Activated T-cell treated with anti-CD3 and anti-CD28 coated beads for 4 hours (primary cell): ENCODE measurements at places on chromosomes 1 and 21.
A peak's percentile ranks its signal among the peaks of the same experiment; 100 is the strongest.

DNA sequence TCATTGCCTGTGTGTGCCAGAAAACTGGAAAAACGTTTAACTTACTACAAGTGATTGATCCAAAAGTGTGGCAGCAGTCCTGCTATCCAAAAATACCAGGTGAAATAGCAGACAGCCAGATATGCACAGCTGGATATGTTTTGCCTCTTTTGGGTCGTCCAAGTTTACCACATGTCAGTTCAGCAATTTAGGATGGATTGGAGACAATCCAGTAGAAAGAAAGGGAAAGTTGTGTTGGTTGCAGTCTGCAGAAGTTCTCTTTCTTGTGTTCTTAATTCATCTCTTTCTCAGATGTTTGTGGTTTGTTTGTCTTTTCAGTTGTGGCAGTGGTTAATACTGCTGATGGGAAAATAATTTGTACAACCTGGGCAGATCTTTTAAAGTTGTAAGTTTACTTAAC, 645.0 kb downstream of the PTPRC start:
- no peak for DNase-seq

DNA sequence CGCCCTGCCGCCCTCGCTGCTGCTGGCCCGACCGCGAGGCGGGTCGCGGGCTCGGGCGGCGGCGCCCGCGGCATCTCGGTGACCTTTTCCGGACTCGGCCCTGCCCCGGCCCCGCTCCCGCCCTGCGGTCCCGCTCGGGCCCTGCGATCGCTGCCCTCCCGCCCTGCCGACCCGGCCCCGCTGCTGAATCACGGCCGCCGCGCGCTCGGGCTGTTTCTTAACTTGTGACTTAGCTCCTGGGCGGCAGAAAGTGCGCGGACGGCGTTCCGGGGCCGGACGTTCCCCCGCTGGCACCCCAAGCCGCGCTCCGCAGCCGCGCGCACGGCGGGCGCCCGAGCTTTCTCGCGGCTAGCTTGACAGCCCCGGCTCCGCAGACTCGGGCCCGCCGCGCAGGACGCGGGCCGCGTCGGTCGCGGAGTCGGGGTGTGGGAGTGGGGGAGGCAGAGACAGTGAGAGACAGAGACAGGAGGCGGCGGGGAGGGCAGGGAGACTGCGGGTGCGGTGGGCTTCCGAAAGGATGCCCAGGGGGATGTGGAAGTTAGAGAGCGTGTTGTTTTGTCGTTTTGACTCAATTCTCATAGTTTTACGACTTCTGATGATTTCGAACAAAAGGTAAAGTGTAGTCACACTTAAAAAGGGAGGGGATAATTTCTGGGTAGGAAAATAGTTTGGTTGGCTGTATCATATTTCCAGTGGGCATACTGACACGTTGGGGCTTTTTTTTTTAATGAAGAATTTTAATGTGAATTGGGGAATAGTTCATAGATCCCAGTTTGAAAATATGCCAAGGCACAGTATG, 49.8 kb downstream of the PRDM2 start:
- peak; percentile 15 for DNase-seq

DNA sequence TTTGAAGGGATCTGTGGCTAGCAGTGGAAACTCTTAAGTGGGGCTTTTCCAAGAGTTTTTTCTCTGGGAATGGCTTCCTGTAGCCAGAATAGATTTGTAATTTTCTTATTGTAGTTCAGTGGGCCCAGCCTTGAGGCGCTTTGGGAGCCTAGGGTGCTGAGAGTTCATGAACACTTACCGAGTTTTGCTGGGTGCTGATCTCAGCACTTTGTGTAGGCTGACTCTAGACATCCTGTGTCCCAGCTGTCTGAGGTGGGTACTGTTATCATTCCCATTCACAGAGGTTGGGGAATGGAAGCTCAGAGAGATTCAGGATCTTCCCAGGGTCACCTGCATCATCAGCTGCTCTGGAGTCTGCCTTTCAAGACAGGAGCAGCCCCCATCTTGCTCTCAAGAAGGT, 7.0 kb downstream of the PPFIA4 start:
- no peak for DNase-seq

DNA sequence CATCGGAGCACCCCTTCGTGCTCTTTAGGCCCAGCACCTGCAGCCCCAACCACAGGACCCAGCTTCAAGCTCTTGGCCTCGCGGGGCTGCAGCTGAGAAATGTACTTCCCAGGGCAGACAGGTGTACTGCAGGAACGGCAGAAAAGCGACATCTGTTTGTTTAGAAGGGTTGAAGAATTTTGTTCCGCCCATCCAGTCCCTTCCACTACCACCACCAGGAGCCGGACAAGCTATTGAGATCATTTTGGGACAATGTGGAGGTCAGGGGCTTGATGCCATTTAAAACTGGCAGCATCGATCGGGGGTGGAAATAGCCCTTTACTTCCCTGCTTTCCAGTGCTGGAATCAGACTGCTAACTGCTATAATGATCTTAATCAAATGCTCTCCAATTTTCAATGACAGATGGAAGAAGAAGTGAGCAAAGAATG, 1.7 kb downstream of the SERTAD4 start:
- no peak for DNase-seq

GRCh38 chr1:9586147-9586766, 2.5 kb upstream of the TMEM201 start:
- DNase-seq = no peak

DNA sequence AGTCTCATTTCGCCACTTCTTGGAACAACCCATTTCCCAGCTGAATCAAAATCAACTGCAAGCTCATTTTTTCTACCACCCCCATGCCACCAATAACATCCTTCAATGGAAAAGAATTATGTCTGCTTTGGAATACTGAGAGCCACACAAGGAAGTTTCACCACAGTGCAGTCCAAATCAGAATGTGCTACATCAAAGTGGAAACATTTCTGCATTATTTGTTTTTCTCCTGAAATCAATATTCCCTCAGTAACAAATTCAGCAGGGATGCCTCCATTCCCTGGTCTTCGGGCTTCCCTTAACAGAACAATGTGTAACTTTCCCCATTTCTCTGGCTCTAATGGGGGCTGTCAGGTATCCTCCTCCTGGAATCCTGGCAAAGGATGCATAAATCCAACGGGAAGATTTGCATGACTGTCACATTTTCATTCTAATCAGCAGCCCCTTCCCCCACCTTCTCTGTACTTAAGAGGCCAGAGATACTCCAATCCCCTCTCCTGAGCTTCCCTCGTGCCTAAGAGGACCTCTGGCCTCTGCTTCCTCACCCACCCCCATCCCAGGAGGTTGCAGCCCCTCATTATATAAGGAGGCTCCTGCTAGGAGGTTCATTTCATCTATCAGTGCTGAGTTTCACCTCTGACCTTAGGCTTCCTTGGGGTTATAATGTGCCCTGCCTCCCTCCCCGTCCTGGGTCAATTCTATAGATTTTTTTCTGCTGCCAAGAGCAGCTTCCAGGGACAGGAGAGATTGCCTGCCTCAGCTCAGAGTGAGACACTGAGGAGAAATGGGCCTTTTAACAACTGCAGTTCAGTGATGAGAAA, 201.1 kb downstream of the OMA1 start:
- DNase-seq = no peak

DNA sequence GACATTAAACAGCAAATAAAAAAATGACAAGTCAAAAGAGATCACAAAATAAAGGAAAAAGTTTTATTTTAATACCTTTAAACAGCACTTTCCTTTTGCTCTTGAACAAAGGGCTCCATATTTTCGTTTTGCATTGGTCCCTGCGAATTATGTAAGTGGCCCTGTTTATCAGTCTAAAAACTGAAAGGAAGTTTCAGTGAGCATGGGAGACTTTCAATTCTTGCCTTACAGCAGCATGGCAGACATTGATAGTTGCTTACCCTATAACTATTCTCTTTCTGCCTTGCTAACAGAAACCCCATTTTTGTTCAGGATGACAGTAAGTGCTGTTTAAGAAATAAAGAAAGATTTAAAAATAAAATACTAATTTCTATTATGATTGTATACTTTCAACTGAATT, 5.2 kb upstream of the SH3GLB1 start:
- no peak for DNase-seq

GRCh38 chr1:156336242-156336641, 1.9 kb downstream of the CCT3 start:
- no peak for DNase-seq

GRCh38 chr1:76292418-76293184, 218.1 kb downstream of the ST6GALNAC3 start:
- no peak for DNase-seq

GRCh38 chr1:43936431-43937151, 3.0 kb downstream of the ARTN start:
- DNase-seq = no peak

DNA sequence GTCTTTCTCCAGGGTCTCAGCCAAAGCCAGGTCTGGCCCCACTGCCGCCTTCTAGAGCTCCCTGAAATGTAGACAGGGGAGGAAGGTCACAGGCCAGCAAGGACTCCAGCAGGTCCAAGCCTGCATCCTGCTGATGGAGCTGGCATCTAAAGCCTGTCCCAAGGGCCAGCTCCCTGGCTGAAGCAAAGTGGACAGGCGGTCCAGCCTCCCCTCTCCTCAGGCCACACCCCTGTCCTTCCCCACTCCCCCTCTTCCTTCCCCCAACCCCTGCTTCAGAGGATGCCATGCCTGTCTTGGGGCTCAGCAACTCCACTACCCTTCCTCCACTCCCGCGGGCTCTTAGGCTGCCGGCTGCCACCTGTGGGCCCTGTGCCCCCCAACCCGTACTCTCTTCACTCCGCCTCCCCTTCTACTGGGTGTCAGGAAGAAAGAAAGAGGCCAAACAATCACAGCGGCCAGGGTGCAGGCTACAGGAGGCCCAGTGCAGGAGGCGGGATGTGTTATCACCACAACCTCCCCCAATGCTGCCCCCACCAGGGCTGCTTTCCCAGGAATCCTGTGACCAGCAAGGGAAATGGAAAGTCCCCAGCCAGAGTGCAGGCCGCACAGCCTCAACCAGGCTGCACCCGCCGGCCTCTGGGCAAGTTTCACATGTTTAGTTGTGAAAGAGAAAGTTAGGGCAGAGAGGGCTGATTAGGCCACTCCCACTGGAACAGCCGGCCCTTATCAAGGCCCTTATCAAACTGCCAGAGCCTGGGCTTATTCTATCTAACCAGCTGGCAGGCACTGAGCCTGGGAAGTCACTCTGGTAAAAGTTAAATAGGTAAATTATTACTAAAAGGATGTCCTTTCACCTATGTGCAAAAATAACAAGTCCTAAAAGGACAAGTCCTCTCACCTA, 34.1 kb downstream of the ACOT7 start:
- peak; percentile 38 for DNase-seq

DNA sequence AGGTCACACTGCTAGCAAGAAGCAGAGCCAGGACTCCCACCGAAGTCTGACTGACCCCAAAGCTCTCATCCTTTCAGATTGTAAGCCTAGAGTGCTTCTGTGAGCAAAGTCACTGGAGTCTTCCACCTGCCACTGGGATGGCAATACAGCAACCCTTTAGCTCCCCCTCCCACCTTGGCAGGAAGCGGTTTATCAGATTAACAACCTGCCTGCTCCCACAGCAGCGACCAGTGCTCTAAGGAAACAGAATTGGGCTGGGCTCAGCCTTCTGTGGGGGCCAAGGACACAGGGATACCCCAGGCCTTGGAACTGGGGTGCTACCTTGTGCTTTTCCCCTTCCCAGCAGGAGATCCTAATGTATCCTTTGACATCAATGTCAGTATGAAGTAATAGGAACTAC, 76.0 kb downstream of the GFI1 start:
- DNase-seq = peak; percentile 5

DNA sequence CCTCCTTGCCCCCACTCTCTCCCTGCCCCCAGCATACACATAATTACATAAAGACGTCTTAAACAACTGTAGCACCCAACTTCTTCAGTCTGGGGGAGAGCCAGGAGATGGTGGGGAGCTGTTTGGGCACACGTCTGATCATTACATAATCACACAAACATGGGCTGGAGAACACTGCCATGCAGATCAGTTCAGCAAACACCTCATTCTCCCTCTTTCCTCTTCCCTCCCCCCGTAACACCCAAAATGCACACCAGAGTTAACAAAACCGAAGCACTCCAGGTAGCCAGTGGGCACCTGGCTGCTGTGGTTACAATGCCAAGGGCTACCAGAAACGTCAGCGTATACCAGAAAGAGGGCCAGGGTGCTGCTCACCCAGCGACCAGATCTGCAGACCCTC, 1.6 kb downstream of the HIVEP3 start:
- DNase-seq = no peak

DNA sequence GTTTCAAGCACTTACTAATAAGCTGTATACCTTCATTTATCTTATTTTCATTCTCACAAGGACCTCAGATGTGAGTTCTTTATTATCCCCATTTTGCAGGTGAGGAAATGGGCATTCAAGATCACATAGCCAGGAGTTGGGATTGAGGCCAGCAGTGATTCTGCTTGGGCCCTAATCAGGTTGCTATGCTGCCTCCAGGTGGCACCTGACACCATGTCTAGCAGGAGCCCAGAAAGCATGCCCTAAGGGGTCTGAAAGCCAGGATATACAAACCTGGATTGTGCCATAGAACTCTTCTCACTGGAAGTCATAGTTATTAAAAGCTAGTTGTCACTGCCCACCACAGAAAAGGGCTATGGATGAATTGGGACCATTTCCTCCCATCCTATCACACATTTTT, 61.1 kb downstream of the FYB2 start:
- DNase-seq = no peak

DNA sequence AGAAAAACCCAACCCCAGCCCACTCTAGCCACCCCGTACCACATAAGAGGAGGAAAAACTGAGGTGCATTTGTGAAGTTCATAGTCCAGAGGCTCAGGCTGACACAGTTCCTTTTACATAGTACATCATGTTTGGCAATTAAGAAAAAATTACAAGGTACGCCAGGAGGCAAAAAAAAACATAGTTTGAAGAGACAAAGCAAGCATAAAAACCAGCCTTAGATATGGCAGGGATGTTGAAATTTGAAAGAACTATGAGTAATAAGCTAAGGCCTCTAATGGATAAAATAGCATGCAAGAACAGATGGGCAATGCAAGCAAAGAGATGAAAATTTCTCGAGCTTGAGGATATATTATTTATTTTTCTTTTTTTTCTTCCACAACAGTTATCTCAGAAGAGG, 31.9 kb downstream of the MIXL1 start:
- no peak for DNase-seq

- DNase-seq = no peak
These were observed 7.7 kb upstream of the LAMB3 start for GRCh38 chr1:209659909-209660308.

DNA sequence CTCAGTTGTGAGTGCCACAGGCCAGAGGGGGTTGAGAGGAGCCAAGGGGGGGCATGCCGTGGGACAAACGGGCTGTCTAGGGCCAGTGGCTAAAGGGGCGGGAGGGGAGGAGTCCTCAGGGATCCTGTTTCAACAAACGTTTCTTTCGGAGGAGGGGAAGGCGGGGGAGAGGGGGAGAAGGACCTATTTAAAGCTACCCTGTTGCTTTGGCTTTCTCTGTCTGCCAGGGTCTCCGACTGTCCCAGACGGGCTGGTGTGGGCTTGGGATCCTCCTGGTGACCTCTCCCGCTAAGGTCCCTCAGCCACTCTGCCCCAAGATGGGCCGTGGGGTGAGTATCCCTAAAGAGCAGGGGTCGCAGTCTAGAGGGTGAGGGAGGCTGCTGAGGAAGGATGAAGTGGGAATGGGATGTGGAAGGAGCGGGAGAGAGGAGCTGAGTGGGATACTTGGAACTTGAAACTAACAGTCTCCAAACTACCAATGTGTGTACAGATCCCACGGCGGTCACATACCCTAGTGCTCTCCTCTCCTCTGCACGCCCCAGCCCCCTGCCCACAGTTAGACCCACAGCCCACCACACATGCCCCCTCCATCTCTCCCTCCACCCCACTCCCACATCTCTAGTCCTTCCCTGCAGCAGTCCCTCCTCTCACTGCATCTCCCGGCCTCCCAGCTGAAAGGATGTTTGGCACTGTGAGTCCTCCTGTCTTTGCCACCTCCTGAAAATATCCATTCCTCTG, at the start of gene ATP1A2:
TSS of gene ATP1A2 (plus strand) at position 215 of the 738 bp plus-strand sequence. CDS start at position 318, 103 bp downstream.
- no peak for DNase-seq

- no peak for DNase-seq
These were observed 84.8 kb downstream of the KCND3 start for GRCh38 chr1:111904478-111905218.
